ENCODE measurements at places on chromosomes 2 and 18.

DNA sequence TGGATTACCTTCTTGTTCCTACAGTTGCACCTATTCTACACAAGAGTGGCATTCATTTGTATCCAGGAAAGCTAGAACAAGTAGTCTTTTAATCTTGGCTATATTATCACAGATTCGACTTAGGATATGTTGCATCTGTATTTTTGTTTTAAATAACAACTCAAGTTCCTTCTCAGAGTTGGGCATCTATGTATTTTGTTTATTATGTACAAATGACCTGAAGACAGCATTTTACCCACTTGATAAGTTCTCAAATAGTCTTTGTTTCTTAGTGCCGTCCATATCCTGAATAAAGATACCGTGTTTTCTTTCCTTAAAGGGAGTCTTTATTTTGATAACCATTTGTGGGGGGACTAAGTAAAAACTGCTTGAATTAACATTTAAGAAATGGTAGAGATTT, 2.9 kb downstream of the ITPRID2 start:
- no peak for DNase-seq

DNA sequence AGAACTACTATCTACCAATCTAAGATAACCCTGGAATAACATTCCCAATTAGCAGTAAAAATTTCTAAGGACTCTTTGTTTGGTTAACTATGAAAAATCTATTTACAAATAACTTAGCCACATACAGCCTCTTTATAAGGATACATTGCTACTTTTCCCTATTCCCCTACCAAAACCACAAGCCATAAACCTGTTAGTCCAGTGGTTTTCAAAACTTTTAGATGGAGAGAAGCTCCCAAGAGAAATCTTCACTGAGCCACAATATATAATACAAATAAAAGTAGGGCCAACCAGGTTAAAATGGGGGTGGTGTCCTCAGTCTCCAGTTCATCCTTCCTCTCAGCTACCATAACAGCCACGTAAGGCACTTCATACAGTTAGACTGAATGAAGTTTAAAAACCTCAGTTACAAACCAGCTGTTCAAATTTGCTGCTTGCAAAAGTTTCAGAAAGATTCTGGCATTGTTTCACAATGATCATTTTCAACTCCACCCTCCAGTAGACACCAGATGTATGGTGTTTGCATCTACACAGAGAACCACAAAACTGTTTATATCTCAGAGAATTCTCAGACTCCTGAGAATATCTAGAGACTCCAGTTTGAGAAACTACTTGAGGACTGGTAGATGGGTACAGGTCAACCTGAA, 26.0 kb downstream of the SOS1 start:
- no peak for DNase-seq

DNA sequence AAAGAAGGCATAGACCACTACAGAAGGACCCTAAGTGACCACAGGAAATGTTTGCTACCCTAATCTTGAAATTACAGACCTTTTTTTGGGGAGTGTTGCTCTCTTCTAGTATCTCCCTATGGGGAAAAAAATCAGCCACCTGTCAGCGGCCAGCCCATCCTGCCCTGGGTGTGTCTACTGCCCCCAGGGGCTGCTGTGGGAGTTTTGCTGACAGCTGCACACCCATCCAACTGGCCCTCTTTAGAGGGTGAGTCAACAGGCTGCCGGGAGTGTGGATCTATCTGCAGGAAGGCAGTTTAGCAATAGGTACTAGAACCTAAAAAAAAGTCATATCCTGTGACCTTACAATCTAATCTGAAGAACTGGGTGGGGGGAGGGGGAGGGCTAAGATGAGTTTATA, 796 bp upstream of the DYSF start:
- DNase-seq = no peak

DNA sequence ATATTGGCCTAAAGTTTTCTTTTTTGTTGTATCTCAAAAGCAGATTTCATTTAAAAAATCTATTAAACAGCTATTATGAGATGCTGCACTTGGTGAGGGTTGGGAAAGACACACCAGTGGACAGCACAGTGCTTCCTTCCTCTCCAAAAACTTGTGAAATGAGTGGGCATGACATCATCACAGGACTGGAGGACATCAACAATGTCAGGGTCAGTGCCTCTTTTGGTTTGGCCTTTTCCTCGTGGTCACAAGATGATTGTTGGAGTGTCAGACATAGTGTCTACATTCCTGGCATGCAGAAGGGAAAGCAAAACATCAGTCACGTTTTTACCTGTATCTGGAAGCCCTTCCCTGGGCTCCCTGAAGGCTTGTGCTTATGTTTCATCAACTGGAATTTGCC, 49.6 kb downstream of the IL1R2 start:
- no peak for DNase-seq

- DNase-seq = no peak
Measured at GRCh38 chr2:230874876-230875275, 10.1 kb downstream of the ITM2C start.

DNA sequence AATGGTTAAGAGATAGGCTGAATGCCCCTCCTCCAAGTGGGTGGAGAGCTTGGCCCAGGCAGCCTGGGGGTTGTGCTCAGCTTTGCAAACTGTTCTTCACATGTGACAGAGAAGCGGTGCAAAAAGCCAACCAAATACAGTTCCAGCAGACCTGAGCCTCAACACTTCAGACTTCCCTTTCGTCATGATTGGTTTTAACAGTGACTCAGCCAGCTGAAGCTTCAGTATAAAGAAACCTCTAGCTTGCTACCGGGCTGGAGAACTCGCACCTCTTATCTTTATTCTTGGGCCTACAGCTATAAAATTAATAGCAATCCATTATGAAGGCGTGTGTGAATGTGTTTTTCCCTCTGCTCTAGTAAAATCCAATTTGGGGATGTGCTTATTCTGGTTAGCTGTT, 20.0 kb downstream of the SETBP1 start:
- DNase-seq = no peak

DNA sequence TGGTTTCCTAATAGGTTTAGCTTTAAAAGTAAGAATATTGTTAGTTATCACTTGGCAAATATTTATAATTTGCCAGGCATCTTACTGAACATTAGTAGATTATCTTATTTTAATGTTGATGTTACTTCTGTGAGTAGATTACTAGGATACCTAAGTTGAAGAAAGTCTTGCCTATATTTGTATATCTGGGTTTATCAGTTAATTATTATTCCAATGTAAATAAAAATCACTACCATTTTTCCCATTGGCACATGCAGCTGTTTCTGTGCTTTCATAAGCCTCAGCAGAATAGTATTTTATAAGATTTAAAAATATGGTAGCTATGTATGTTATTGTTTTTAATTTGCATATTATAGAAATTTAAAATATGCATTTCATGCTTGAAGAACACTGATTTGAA, 16.3 kb upstream of the TRIM43B start:
- DNase-seq = no peak

- no peak for DNase-seq
Measured at GRCh38 chr18:70641156-70641775, 352.4 kb downstream of the SOCS6 start.

DNA sequence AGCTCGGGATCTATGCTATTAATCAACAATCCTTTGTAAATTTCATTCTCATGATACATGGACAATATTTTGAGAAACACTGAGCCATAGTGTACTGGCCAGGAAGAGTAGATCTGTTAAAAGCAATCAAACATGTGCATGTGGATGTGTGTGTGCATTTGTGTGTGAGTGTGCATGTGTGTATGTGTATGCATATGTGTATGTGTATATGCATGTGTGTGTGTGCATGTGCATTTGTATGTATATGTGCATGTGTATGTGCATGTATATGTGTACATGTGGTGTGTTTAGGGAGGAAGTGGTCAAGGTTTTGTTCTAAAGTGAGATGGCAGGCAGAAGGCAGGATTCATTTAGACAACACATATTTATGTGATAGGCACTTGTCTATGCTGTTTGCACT, 623.8 kb downstream of the ADCYAP1 start:
- no peak for DNase-seq

GRCh38 chr18:9204659-9205058, 68.1 kb downstream of the ANKRD12 start:
- no peak for DNase-seq

DNA sequence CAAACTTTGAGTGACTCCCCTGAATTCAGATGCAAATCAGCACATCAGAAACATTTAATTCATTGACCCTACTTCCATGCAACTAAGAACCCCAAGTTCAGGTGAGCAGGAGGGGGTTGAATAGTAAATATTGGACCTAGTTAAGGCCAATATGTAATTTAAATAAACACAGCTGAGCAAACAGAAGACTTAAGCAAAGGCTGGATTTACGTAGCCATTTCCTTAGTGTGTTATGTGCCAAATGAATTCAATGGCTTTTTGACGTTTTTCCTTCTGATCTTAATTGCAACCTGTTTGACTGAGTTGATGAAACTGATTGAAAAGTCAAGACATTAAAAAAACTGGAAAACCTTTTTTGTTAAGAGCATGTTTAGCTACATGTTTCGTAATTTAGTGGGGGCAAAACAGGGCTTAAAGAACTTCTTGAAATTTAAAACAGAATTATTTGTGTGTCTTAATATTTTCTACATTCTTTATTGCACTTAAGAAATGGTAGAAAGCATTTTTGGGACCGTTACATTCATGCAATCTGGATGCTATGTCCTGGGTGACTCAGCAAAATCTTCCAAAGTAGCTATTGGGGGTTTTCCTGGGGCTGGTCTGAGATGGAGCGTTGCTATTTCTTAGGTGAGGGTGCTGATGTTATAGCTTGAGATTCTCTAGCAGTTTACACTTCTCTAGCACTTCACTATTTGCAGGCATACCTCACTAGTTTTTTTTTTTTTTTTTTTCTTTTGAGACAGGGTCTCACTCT, 25.5 kb upstream of the KCNE4 start:
- no peak for DNase-seq

GRCh38 chr18:75691483-75691882, 264.0 kb upstream of the SMIM21 start:
- DNase-seq = no peak

GRCh38 chr2:81437456-81438000, 1133.0 kb upstream of the LRRTM1 start:
- no peak for DNase-seq

GRCh38 chr2:123566291-123566946, 458.7 kb upstream of the CNTNAP5 start:
- DNase-seq = no peak

- peak; percentile 51 for DNase-seq
Measured at GRCh38 chr2:158024288-158024898, 77.3 kb upstream of the UPP2 start.

DNA sequence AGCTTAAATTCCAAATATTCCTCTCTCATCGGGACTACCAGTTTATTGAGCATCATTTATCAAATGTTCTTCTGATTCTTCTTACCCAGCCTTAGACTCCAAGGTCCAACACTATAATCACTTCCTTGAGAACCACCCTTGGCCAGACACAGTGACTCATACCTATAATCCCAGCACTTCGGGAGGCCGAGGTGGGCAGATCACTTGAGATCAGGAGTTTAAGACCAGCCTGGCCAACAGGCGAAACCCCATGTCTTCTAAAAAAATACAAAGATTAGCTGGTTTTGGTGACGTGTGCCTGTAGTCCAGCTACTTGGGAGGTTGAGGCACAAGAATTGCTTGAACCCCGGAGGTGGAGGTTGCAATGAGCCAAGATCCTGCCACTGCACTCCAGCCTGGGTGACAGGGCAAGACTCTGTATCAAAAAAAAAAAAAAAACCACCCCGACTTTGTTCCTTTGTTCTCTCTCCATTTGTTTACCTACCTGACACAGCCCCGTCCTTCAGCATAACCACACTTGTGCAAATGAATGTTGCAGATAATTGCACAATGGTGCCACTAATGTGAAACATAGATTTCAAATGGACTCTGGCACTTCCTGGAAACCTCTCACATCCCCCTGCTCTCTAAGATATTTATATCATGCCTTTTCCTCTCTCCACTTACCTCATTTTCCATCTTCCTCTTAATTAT, 38.9 kb upstream of the LPIN2 start:
- DNase-seq = no peak

- DNase-seq = no peak
Measured at GRCh38 chr2:197131558-197131855, 179.1 kb downstream of the ANKRD44 start.

GRCh38 chr18:63255435-63255834, 64.1 kb downstream of the BCL2 start:
- DNase-seq = no peak

GRCh38 chr2:57884281-57884680, 162.3 kb upstream of the VRK2 start:
- DNase-seq = no peak

- DNase-seq = no peak
Measured at GRCh38 chr2:229375251-229375650, 104.2 kb upstream of the PID1 start.

- DNase-seq = no peak
Measured at GRCh38 chr2:224098481-224099230, 59.6 kb upstream of the SERPINE2 start.
